Daoy (cell line): ENCODE measurements at places on chromosomes 1 and 21. TPM values are rescaled to one million over a fixed set of nuclear protein-coding genes. Genes with fewer than 3 reads are reported as not detected.
A peak's percentile ranks its signal among the peaks of the same experiment; 100 is the strongest.

Gene AZIN2
- 2.4 and 8.9 TPM in 2 replicates for total RNA-seq

Gene CFHR5
- total RNA-seq, result not detected in 2 replicates

- DNase-seq, result no peak
These were observed 141.0 kb upstream of the HP1BP3 start for GRCh38 chr1:20928146-20928545.

DNA sequence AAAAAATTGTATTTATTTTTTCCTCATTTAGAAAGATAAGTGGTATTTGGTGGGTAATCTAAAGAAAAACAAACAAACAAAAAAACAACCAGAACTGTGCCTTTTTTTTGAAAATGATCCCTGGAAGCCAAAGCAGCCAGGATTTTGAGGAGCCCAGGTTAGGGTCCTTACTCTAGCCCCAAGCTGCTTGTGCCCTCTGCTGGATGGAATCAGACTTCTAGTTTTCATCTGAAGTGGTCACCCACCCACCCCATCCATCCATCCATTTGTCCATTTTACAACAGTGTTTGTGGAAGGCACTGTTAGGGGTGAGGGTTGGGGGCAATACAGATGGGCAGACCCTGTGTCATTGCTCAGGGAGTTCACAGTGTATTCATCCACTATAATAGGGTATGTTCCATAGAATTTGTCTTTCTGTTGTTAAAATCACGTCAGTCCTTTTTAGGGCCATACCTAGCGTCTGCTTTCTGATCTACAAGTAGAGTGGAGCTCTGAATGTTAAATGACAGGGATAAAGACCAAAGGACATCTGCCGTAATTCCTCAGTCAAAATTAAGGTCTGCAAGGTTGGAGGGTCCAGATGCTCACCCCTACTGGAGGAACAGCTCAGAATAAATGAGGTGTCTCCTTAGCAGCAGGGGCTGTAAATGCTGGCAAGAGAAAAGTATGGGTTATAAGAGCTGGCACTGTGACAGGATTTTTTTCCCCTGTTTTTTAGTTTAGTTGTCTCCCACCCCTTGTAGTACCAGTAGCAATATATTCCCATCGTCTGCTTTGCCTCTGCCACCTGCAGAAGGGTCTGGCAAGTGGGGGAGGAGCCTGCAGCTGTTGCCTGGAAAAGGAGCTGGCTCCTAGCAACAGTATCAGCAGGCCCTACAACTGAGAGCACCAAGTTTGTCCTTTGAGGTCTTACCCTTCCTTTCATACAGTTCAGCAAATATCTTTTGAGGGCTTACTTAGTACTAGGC lies 3.2 kb downstream of the LRRC42 start:
- peak; percentile 41 for DNase-seq

Gene DPT
- 0.24 and 0.69 TPM in 2 replicates for total RNA-seq

- DNase-seq, result peak; percentile 4
These were observed 1760.3 kb downstream of the NCAM2 start for GRCh38 chr21:22758478-22758877.

Gene ATP1A4
- not detected in 2 replicates for total RNA-seq

DNA sequence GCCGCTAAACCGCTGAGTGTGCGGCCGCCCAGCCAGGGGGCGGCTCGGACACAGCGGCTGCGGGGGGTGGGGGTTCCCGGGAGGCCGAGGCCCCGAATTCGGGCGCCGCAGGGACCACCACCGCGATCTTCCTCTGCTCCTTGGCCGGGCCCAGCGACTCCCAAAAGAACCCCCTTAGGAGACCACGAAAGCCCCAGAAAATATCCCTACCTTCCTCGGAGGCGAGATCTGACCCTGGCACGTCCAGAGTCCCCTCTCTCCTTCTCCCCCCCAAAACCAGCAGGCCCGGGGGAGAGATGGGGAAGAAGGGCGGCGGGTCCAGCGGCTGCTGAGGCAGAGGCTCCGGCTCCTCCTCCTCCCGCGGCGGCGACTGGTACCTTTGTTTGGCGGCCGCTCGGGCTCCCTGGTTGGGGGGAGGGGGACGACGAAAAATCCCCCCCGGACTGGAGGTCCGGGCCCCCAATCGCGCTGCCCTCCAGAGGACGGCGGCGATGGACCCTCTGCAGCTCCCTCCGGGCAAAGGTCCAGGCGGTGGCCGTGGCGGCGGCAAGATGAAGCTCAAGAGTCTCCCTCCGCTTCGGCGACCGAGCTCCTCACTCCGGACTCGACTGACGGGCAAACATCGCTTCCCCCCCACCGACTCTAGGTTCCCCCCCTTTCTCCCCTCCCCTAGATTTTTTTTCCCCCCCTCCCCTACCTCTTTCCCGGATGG lies at the start of gene ARID4B:
Gene ARID4B, minus strand, starts transcription at position 621 of the 712 bp plus-strand sequence. CDS start 1,260 bp downstream, outside the sequence.
- no peak for DNase-seq

GRCh38 chr1:38052750-38053415 lies 6.3 kb upstream of the POU3F1 start:
- no peak for DNase-seq

DNA sequence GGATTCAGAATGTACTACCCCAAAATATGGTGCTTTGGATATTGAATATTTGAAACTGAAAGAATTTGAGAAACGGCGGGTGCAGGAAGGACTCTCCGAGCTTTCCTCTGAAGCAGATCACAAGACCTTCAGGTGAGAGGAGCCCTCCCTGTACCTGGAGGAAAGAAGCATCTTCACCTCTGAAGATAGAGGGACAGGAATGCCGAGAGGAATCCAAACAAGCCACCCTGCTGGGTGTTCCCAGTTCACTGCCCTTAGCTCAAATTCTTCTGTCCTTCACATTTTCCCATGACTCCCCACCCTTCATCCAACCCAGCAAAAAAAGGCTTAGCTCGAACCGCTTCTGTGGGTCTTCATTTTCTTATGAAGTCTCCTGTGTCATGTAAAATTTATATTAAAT lies 18.2 kb upstream of the PADI2 start:
- no peak for DNase-seq

Gene RNPEP
- 74.0 and 85.9 TPM in 2 replicates for total RNA-seq

DNA sequence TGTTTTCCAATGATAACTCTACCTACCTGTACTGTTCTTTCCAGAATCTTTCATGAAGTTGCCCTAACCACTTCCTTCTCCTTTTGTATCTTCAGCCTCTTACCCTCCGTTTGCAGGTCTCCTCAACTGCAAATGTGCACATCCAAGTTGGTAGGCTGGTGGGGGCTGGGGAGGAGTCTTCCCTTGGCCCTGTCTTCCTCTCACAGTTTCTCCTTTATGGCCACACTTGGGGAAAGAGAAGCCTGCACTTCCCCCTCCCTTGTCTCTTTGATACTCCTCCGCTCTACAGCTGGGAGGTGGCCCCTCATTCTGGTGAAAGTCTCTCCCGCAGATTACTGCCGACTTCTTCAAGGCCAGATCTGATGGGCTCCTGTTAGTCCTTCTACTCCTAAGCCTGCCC lies 26.9 kb upstream of the GPR88 start:
- no peak for DNase-seq

DNA sequence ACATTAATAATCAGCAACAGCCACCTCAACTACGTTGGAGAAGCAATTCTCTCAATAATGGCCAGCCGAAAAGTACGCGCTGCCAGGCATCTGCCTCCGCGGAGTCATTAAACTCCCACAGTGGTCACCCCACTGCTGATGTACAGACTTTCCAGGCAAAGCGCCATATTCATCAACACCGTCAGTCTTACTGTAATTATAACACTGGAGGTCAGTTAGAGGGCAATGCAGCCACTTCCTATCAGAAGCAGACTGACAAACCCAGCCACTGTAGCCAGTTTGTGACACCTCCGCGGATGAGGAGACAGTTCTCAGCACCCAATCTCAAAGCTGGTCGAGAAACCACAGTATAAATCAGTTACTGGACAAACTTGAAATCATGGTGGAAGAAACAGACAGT lies 93.9 kb downstream of the KIF1B start:
- no peak for DNase-seq

Gene ATP6V1G3
- not detected in 2 replicates for total RNA-seq

Gene NBPF1
- 41.5 and 42.2 TPM in 2 replicates for total RNA-seq

Gene CELA3A
- total RNA-seq, result not detected in 2 replicates

DNA sequence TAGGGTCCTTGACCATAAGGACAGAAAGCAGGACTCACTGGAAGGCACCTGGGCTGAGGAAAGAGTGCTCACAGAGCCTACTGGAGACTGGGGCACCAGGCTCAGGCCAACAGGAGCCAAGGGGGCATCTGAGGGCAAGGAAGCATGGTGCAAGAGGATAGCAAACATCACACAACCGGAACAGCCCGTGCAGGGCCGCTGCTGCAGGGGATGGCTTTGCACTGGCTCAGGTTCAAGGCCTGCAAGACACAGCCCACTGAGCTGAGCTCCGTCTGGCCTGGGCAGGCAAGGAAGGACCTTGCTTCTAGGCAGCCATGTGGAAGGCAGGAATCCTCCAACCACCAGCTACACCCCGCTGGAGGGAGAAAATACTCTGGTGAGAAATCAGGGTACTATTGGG lies 59.8 kb upstream of the KIF26B start:
- no peak for DNase-seq

GRCh38 chr1:220797553-220797952 lies 10.8 kb downstream of the MTARC1 start:
- no peak for DNase-seq

DNA sequence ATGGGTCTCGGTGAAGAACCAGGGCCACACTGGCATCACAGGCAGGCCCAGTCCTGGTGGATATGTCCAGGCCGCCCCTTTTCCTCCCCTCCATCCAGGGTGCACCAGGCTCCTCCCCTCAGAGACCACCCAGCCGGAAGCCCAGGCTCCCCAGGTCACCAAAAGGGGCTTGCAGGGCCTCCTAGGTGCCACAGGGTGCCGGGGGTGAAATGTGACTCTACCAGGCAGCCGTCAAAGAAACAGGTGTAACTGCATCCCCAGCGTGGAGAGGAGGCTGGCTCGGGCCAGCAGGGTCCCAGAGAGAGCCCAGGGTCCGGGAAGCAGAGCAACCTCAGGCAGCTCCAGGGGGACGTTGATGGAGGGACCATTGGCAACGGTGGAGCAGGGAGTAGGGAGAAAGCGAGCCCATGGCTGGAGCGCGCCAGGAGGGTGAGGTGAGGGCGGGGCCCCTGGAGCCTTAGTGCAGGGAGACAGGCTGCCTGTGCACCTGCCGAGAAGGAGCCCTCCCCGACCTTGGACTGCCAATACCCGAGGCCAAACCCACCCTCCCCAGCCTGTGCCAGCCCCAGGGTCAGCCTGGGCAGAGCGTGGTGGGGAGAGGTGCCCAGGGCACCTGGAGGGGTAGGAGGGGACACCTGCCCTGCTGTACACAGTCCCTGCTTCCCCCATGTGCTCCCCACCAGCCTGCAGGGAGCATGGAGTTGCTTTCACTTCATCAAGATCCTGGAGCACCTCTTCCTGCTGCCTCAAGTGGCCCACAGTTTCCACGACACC lies 48.3 kb upstream of the POFUT2 start:
- no peak for DNase-seq

DNA sequence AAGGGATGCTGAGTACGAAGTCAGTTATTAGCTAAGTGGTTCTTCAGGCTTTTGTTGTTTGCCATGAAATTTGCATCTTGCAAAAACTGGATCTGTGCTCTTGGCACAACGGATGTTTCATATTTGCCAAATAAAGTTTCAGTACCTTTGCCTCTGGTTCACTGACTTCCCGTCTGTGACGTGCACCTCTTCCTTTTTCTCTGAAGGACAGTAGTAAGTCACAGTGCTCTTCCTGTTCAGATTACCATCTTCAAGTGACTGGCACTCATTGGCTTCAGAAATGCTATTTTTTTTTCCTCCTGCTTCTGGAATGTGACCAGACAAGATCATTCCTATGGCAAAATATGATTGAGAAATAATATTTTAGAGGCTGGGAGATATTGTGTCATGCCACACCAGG lies 75.9 kb upstream of the GREM2 start:
- no peak for DNase-seq

Gene GNAT2
- total RNA-seq, result 0.11 and 4.8 TPM in 2 replicates

Gene GSTM5
- total RNA-seq, result not detected in 2 replicates

DNA sequence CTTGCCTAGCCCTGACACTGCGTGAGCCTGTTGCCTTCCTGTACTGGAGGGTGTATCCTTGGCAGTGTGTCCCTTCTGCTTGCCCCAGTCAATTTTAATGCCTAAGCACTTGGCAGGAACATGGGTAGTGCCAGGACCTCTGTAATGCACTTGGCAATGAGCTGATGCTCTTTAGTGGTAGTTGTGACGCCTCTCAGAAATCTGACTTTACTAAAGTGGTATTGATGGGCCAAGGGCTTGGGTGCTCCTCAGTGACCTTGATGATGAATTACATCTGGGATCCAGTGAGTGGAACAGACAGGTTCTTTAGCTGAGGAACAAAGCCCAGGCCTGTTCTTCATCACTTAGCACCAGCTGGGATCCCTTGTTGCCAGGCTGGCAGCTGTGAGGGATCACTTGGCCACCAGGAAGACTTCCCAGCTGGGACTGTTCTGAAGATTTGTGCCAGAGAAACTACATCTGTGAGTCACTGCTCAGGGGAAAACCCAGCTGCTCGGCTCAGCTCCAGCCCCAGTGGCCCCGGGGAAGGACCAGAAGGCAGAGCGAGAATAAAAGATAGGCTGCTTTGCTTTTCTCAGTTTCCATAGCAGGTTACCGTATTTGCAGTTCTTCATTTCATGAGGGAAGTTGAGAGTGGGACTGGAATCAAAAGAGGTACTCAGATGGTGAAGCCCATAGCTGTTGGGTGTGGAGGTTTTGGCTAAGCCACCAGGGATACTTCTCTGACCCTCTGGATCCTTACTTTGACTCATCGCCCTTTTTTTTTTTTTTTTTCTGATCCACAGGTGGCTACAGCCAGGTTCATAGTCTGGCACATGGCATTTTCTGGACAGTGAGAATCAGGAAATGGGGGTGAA lies 28.5 kb upstream of the KCNA2 start:
- peak; percentile 95 for DNase-seq

- DNase-seq, result no peak
These were observed 123.0 kb downstream of the TIAM1 start for GRCh38 chr21:31221043-31221442.

Gene TRIM67
- total RNA-seq, result 0.17 TPM in 1 of 2 replicates, not detected in the other

Gene NMNAT2
- total RNA-seq, result 3.0 and 3.6 TPM in 2 replicates

Gene OR6F1
- 0.34 TPM in 1 of 2 replicates, not detected in the other for total RNA-seq

GRCh38 chr1:60283690-60284089 lies 210.1 kb upstream of the C1orf87 start:
- no peak for DNase-seq

DNA sequence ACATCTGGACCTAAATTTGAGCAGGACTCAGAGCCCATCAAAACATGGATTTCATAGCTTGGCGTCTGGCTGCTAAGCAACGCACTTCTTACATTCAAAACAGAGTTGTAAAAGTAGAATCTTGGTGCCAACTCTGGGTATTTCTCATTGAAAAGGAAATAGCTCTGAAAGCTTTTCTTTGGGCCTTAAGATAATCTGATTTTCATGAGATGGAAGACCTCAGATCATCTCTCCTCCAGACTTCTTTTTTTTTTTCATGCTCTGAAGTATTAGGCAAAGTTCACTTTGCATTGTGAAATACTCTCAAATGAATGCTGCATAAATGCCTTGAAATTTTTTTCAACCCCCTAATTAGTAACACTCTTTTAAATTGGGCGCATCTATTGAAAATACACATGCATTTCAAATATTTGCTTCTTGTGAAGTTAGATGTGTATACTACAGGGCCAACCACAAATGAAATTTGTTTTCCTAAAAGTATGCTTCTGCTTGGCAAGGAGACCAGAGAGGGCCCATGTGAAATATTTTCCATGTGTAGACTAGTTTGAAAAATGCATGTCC lies 4.2 kb downstream of the ADAMTS5 start:
- no peak for DNase-seq

Gene TFAP2E
- total RNA-seq, result 0.06 and 0.21 TPM in 2 replicates
